ENCODE measurements at places on chromosomes 5 and 9. TPM values are rescaled to one million over a fixed set of nuclear protein-coding genes. Genes with fewer than 3 reads are reported as not detected.

The TMEM232 gene
- total RNA-seq = 4.8 TPM

The PCDHGA1 gene
- total RNA-seq = 0.38 TPM

The TAF11L10 gene
- total RNA-seq = not detected

The PLEKHG4B gene
- total RNA-seq = 0.38 TPM

The GABRB2 gene
- total RNA-seq = under 0.01 TPM

The PCDHGB3 gene
- total RNA-seq = 1.9 TPM

Data from regular cardiac myocyte (primary cell).